ENCODE measurements at places on chromosomes 1 and 21. TPM values are rescaled to one million over a fixed set of nuclear protein-coding genes. Genes with fewer than 3 reads are reported as not detected.

GRCh38 chr1:153577138-153577537 lies 11.5 kb upstream of the S100A2 start:
- no peak overlapping the region for H3K4me3 ChIP-seq
- DNase-seq: no peak
- no peaks in the 10 kb centered on the region for H3K36me3 ChIP-seq
- H3K27me3 ChIP-seq: no peaks in the 10 kb centered on the region
- H3K27ac ChIP-seq: no peak overlapping the region

SZRD1 gene
- total RNA-seq: 85.4 TPM

DNA sequence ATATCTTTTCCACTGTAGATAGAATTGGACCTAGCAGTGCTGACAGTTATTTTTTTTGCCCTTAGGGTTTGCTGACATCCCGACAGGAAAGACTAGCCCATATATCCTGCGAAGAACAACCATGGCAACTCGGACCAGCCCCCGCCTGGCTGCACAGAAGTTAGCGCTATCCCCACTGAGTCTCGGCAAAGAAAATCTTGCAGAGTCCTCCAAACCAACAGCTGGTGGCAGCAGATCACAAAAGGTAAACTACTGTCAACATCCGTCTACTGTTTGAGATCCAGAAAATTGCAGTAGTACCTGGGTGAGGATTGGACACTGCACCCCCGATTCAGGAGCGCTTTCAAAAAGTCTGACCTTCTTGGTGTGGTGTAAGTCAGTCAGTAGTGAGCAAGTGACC lies 55.8 kb downstream of the CENPF start:
- H3K27me3 ChIP-seq: no peaks in the 10 kb centered on the region
- H3K27ac ChIP-seq: no peak overlapping the region
- no peaks in the 10 kb centered on the region for H3K36me3 ChIP-seq
- no peak for DNase-seq
- H3K4me1 ChIP-seq: no peaks in the 10 kb centered on the region

- H3K27ac ChIP-seq: no peak overlapping the region
- H3K36me3 ChIP-seq: peaks cover 12% of the 10 kb centered on the region
- no peak overlapping the region for H3K4me3 ChIP-seq
- DNase-seq: no peak
- H3K27me3 ChIP-seq: no peaks in the 10 kb centered on the region
Observed at GRCh38 chr1:226877669-226878068, 7.3 kb downstream of the PSEN2 start.

GRCh38 chr1:60874718-60875117 lies 207.6 kb upstream of the NFIA start:
- no peak for DNase-seq
- no peak overlapping the region for H3K4me3 ChIP-seq
- no peak overlapping the region for H3K27ac ChIP-seq
- H3K36me3 ChIP-seq: no peaks in the 10 kb centered on the region
- no peaks in the 10 kb centered on the region for H3K27me3 ChIP-seq

GRCh38 chr1:155960081-155960745 lies 18.1 kb downstream of the ARHGEF2 start:
- H3K4me1 ChIP-seq: peaks cover 43% of the 10 kb centered on the region
- H3K36me3 ChIP-seq: peaks cover 75% of the 10 kb centered on the region
- no peak overlapping the region for H3K4me3 ChIP-seq
- no peak for DNase-seq

C4BPA gene
- not detected for total RNA-seq

GRCh38 chr1:194279975-194280374 lies 1093.6 kb upstream of the B3GALT2 start:
- no peak overlapping the region for H3K4me3 ChIP-seq
- H3K36me3 ChIP-seq: no peaks in the 10 kb centered on the region
- no peaks in the 10 kb centered on the region for H3K27me3 ChIP-seq
- H3K27ac ChIP-seq: no peak overlapping the region
- DNase-seq: no peak
- H3K4me1 ChIP-seq: no peaks in the 10 kb centered on the region

SYT11 gene
- total RNA-seq: 62.4 TPM

DNA sequence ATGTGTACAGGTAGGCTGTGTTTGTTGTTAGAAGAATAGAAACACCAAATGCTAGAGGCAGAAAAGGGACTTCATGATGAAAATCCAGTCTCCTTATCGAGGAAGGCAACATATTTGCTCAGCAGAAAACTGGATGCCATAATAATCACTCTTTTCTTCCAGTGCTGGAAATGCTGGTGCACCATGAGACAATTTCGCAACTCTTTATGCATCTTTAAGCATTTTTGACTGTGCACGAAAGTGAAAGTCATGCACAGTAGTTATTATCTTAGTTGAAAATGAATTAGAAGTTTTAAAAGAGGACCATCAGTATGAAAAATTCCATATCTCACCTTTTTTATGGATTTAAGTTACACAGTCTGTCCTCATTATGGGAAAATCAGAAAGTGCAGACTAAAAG lies 29.1 kb downstream of the SMYD2 start:
- no peak overlapping the region for H3K4me3 ChIP-seq
- no peak for DNase-seq
- H3K36me3 ChIP-seq: no peaks in the 10 kb centered on the region
- no peak overlapping the region for H3K27ac ChIP-seq
- no peaks in the 10 kb centered on the region for H3K27me3 ChIP-seq
- H3K4me1 ChIP-seq: no peaks in the 10 kb centered on the region

DIRAS3 gene
- total RNA-seq: not detected

- H3K36me3 ChIP-seq: peaks cover 3% of the 10 kb centered on the region
- no peak for DNase-seq
- H3K27ac ChIP-seq: peak overlapping the region; percentile 83
- H3K27me3 ChIP-seq: no peaks in the 10 kb centered on the region
Observed at GRCh38 chr1:10056599-10056987, 23.8 kb downstream of the UBE4B start.
